ENCODE measurements at places on chromosomes 12 and 14. TPM values are rescaled to one million over a fixed set of nuclear protein-coding genes. Genes with fewer than 3 reads are reported as not detected.

- no peak for DNase-seq
Observed at GRCh38 chr12:34335819-34336262, 313.5 kb downstream of the ALG10 start.

GRCh38 chr12:89858718-89859117, 150.1 kb upstream of the ATP2B1 start:
- no peak for DNase-seq

DNA sequence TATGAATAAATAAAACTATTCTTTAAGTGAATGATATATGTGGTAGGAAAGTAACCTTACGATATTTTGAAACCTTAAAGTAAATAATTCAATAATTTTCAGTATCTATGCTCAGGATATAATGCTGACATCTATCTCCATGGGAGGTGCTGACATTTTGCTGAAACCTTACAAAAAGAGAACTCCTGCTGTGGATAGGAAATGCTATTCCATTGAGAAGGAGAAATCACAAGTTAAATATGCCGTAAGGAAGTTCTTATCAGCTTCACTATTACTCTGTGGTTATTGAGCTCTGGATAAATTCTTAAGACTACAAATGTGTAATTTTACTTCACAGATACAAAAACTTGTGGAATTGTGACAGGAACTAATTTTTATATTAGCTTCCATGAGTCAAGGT, 722.1 kb downstream of the TMTC2 start:
- DNase-seq = no peak

DNA sequence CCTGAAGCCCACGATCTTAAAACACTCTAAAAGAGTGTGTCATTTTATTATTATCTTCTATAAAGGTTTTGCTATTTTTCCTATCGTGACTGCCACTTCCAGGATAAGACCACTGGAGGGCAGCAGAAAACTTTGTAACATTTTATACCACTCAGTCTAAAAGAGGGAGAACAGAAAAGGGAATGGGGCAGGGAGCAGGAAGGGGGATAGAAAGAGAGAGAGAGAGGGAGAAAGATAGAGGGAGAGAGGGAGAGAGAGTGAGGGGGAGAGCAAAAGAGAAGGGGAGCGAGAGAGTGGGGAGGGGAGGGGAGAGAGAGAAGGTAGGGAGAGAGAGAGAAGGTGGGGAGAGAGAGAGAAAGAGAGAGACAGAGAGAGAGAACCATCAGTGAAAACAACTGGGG, 2.0 kb upstream of the ART4 start:
- no peak for DNase-seq

GRCh38 chr14:76695263-76695920, 65.9 kb upstream of the VASH1 start:
- DNase-seq = no peak

DNA sequence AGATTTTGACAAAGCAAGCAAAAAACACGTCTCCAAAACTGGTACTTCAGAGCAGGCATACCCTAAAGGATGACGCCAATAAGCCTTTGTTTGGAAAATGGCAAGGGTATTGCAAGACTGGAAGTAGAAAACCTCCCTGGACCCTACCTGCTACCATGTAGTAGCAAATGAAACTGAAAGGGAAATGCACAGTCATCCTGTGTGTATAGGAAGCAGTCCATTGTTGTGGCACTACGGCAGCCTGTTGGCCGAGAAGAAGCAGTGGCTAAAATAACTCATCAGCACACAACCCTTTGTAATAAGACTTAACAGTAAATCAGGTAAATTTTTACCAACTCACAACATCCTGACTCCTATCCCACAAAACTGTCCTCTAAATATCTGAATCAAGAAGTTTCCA, 386.4 kb downstream of the RGS6 start:
- no peak for DNase-seq

- DNase-seq = no peak
Observed at GRCh38 chr12:131510431-131510830, 200.5 kb upstream of the SFSWAP start.

GRCh38 chr14:64060199-64060545, 207.4 kb downstream of the SYNE2 start:
- DNase-seq = no peak

The STON2 gene
- total RNA-seq = 3.4 TPM

The GPX2 gene
- total RNA-seq = not detected

The ST8SIA1 gene
- total RNA-seq = 1.0 TPM

The L3HYPDH gene
- 74.9 TPM for total RNA-seq

The DHRS4L2 gene
- total RNA-seq = 8.7 TPM

Data from glomerular endothelial cell (primary cell).